ENCODE measurements at places on chromosomes 2 and 18.
A peak's percentile ranks its signal among the peaks of the same experiment; 100 is the strongest.

- peak; percentile 79 for DNase-seq
These were observed 5.3 kb upstream of the NEU4 start for GRCh38 chr2:241803387-241804325.

DNA sequence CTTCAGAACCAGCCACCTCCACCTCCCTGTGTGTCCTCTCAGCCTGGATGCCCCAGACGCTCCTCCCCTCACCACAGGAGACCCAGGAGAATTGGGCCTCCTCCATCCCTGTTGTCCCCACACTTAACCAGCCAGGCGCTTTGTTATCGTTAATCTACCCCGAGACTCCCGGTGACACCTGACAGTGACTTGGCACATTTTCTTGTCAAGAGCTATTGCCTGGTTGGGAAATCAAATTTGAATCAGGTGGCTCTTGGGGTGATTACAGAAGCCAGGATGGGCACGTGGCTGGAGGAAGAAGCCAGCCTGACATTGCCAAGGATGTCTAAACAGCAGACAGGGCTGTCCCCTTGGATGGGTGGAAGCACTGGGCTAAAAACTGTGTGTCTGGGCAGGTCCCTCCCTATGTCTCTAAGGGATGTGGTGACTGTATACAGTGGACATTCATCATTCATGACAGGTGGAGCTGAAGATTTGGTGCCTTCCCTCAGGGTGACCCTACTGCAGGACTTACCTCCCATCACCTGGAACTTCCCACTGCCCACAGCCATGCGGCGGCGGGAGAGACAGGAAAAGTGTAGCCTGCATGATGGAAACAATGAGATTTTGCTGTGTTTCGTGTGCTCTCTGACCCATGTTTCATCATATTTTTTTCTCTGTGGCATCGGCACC is 157.2 kb upstream of the CAPN13 start:
- DNase-seq, result no peak

GRCh38 chr2:190634381-190634780 is 14.5 kb upstream of the NAB1 start:
- no peak for DNase-seq

GRCh38 chr2:32455816-32456215 is 99.0 kb downstream of the BIRC6 start:
- no peak for DNase-seq

GRCh38 chr18:50558157-50558556 is 1.7 kb upstream of the MAPK4 start:
- DNase-seq, result no peak

GRCh38 chr2:142734231-142734630 is 143.2 kb upstream of the KYNU start:
- no peak for DNase-seq

GRCh38 chr2:159089543-159089942 is 121.1 kb downstream of the TANC1 start:
- DNase-seq, result peak; percentile 80

DNA sequence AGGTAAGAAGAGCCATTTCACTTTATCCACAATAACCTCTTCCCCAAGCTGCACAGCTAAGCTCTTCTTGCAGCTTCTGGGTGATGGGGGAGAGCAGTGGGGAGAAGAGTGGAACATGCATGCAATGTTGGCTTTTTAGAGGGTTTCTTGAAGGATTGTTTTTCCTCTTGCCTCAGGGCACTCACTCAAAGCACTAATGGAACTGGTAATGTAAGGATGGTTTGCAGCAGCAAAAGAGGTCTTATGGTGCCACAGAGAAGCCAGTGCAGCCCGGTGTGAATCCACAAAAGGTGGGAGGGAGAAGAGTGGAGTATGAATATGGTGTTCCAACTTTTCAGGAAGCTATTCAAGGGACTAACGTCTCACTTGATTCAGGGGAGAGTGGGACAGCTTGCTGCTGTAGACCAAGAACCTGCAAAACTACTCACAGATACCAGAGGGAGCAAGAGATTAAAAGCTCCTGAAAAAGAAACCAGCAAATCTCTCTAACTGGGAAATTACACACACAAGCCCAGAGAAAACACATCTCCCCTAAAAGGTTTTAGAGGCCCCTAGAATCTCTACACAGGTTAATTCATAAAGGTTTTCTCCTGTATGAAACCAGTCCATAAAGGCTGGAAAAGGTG is 116.4 kb downstream of the CHN1 start:
- DNase-seq, result no peak

- DNase-seq, result no peak
These were observed 14.1 kb upstream of the CHRNA1 start for GRCh38 chr2:174778085-174778981.

GRCh38 chr2:1731963-1732768 is 12.1 kb downstream of the PXDN start:
- DNase-seq, result peak; percentile 91

DNA sequence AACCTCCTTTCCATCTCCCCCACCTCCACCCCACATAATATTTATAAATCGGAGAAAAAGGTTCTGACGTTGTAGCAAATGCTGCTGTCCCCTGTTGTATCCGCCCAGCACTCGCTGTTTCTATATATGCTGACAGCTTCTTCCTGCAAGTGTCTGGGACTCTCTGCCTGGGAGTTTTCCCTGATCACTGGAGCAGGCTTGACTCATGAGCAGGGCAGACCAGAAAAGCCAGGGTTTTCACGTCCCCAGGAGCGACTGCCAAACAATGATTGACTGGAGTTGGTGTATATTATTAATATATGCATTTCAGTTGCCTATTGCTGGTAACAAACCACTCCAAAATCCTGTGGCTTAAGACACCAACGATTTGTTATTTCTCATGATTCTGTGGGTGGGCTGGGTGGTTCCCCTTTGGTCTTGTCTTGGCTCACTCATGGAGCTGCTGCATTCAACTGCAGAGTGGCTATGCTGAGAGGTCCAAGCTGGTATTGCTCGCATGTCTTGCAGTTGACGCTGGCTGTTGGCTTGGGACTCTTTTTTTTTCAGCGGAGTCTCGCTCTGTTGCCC is 21.2 kb upstream of the ASXL2 start:
- no peak for DNase-seq

GRCh38 chr18:9906481-9906880 is 7.3 kb upstream of the VAPA start:
- no peak for DNase-seq

DNA sequence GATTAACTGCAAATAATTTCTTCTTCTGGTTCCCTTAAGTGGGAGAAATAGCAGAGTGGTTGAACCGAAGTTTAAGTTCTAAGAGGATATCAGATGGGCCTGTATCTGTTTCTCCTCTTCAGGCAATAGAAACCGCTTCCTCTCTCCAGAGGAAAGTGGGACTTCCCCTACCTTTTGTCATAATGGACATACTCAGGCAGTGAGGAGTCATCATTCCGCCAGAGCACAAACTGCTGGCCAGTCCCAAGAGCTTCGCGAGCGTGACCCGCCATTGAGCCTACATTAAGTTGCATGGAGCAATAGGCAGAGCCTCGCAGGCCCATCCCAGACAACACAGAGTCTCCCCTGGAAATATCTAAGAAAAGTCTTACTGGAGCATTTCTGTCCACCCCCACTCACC is 158.9 kb downstream of the LDLRAD4 start:
- peak; percentile 11 for DNase-seq

GRCh38 chr18:75249175-75249518 is 38.5 kb downstream of the TSHZ1 start:
- no peak for DNase-seq

DNA sequence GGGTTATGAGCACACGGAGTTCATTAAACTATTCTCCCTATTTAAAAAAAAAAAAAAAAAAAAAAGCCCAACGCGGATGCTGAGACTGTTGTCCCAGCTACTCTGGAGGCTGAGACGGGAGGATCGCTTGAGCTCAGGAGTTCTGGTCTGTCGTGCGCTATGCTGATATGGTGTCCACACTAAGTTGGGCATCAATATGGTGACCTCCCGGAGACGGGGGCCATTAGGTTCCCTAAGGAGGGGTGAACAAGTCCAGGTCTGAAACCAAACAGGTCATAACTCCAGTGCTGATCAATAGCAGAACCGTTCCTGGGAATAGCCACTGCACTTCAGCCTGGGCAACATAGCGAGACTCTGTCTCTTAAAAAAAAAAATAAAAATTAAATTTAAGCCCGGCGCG is 12.9 kb upstream of the ANKRD53 start:
- no peak for DNase-seq

GRCh38 chr2:168912901-168913369 is 11.8 kb downstream of the G6PC2 start:
- DNase-seq, result peak; percentile 83

GRCh38 chr18:65990944-65991708 is 240.3 kb downstream of the CDH7 start:
- no peak for DNase-seq

- peak; percentile 9 for DNase-seq
These were observed 38.7 kb downstream of the SCG2 start for GRCh38 chr2:223563462-223563861.

DNA sequence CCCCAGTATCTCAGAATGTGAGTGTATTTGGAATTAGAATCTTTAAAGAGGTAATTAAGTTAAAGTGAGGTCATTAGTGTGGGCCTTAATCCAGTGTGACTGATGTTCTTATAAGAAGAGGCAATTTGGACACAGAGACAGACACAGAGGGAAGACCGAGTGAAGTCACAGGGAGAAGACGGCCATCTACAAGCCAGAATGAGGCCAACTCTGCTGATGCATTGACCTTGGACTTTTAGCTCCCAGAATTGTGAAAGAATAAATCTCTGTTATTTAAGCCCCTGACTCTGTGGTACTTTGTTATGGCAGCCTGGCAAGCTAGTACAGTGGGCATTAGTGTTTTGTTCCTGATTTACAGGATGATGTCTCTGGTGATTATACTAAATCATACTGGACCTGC is 64.6 kb downstream of the LTBP1 start:
- no peak for DNase-seq

- DNase-seq, result no peak
These were observed 39.1 kb downstream of the ROCK2 start for GRCh38 chr2:11305338-11305737.

DNA sequence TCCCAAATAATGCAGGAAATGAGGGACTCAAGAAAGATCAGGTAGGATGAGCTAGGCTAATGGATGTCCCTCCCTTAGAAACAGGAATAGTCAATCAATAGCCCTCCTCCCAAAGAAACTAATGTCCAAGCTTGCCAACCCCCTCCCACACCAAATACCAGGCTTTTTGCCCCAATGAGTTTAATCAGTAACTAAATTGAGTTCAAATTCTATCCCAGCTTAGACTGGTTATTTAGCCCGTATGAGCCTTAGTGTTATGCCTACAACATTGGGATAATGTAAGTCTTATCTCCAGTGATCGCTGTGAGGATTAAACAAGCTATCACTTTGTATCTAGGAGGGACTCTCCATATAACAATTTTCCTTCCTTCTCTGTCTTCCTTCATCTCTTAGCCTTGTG is 310.7 kb downstream of the DPP10 start:
- no peak for DNase-seq

GRCh38 chr2:162710287-162710890 is 128.2 kb downstream of the KCNH7 start:
- peak; percentile 61 for DNase-seq

GRCh38 chr2:136017786-136018185 is 32.4 kb upstream of the DARS1 start:
- DNase-seq, result no peak

DNA sequence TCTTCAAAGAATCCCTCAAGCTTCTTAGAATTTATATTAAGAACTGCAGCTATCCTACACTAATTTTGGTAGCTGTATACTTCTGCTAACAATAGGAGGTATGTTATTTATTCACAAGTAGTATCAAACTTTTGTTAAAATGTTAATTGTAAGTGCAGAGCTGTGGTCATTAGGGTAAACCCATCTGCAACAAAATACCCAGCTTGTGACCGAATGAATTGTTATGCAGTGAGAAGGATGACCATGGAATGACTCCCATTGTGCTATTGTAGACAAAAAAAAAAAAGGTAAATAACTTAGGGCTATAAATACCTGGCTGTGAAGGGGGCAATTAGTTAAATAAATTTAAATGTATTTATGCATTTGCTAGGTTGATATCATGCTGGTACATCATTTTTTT is 186.1 kb downstream of the ADCYAP1 start:
- DNase-seq, result no peak

GRCh38 chr18:56469582-56469981 is 168.8 kb downstream of the TXNL1 start:
- DNase-seq, result no peak

GRCh38 chr2:222753251-222753824 is 81.9 kb downstream of the MOGAT1 start:
- peak; percentile 96 for DNase-seq

DNA sequence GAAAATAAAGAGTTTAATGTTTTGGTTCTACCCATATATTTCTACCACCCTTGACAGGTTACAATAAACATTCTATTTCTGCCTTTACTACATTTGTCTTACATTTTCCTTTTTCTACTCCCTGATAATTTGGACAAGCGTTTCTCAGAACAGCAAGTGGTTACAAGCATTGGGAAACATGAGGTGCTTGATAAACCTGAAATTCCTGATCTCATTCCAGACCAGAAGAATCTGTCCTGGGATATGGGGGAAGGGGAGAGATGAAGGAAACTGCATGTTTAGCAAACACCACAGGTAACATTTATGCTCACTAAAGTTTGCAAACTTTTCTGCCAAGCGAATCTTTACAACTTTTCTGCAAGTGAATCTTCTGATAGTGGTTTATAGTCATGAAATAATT is 28.3 kb upstream of the DSC1 start:
- no peak for DNase-seq

DNA sequence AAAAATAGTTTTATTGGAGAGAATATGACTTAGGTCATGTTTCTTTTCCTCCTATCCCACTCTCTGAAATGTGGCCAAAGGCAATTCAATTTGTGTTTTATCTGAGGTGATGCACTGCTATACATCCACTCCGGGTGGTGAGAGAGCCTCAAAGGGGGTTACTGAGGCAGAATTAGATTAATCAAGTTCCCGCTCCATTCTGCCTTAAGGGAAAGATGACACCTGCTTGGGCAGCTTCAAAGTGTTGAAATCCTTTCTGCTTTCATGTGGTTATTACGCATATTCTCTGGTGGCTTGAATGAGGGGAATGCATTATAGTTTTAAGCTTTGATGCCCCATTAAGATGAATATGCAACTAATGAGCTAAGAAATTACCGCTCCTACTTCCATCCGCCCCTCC is 213.0 kb upstream of the TMEFF2 start:
- no peak for DNase-seq

GRCh38 chr2:12074126-12074844 is 327.9 kb downstream of the LPIN1 start:
- DNase-seq, result no peak

DNA sequence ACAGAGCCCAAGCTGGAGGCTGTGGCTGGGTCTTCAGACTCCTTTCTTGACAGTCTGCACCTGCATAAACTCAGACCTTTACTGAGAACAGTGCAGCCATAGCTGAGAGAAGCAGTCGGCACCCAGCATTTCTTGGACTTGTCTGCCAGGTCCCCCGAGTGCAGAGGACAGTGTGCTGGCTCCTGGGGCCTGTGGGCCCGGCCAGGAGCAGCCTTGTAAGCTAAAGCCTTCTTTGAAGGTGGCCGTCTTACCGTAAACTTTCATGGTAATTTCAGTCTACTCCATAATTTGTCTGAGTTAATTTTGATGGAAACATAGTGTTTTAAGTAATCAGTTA is 70.9 kb downstream of the LRRFIP1 start:
- DNase-seq, result no peak

Measured in tongue (tissue), 3 donors.